ENCODE measurements at places on chromosomes 5 and 9.

DNA sequence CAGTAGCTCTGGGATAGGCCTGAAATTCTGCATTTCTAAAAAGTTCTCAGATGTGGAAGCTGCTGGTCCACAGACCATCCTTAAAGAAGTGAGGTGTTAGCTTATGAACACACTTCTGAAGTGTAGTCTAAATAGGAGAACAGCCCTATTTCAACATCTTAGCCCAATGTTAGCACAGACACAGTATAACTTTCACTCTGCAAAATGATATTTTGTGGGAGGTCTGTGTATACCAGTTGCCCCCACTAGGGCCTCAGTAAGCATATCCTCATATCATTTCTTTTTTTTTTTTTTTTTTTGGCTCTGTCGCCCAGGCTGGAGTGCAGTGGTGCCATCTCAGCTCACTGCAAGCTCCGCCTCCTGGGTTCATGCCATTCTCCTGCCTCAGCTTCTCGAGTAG, 7.5 kb upstream of the HABP4 start:
- DNase-seq: no peak

- DNase-seq: no peak
Observed at GRCh38 chr5:132854301-132854700, 12.0 kb downstream of the GDF9 start.

- no peak for DNase-seq
Observed at GRCh38 chr9:76644647-76645250, 119.5 kb upstream of the PCA3 start.

DNA sequence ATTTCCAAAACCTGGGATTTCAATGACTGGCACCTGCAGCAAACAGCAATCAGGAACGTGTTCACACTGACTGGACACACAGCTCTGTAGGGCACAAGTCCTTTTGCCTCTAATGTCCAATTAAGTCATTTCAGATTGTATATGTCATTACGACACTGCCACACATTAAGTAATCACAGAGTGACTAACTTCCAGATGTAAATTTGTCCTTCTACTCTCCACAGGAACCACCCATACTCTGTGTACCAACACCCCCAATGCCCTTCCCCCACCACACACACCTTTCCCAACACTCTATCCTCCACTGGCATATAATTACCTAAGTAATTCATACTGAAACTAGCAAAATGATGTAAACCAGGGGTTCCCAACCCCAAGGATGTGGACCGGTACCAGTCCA, 30.5 kb downstream of the LARS1 start:
- DNase-seq: no peak

- DNase-seq: no peak
Observed at GRCh38 chr9:32161720-32162119, 222.7 kb upstream of the ACO1 start.

DNA sequence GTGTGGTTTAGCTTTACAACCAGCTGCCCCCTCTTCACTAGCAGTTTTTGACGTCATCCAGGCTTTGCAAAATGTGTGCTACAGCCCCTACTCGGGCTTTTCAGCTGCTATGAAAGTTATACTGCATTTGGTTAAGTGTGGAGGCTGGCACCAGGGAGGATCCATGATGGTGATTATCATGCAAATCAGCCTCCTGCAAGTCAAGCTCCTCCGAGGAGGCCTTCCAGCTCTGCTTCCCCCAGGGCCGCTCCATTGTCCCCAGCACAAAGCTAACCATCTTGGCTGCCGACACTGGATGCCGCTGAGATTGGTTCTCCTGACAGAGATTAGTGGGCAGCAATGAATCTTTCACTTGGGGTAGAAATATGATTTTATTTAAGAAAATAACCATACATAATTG, 159.6 kb downstream of the NR2F1-AS1 start:
- no peak for DNase-seq

GRCh38 chr9:71446473-71447411, 321.6 kb downstream of the CEMIP2 start:
- no peak for DNase-seq

- no peak for DNase-seq
Observed at GRCh38 chr9:2889023-2889422, 45.1 kb upstream of the PUM3 start.

DNA sequence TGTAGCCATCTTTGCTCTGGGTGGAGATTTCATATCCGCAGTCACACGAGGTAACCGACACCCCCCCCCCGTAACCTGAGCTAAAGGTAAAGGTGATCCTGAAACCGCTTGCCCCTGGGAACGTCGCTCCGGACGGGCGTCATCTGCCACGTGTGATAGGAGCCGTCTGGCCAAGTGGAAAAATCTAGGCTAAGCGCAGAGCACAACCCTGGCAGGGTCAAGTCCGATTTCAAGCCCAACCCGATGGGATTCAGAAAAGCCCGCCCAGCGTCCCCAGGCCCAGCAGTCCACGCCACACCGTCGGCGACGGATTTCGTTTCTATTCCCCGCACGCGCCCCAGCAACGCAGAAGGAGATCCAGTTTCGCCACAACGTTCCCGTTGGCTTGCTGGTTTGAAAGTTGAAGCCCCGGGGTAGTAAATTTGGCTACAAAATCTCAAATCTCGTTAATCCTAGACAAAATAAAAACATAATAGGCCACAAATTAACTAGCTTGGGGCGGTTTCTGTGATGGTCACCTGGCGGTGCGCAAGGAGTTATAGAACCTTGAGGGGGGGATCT, 32.4 kb upstream of the NFIB start:
- DNase-seq: no peak

DNA sequence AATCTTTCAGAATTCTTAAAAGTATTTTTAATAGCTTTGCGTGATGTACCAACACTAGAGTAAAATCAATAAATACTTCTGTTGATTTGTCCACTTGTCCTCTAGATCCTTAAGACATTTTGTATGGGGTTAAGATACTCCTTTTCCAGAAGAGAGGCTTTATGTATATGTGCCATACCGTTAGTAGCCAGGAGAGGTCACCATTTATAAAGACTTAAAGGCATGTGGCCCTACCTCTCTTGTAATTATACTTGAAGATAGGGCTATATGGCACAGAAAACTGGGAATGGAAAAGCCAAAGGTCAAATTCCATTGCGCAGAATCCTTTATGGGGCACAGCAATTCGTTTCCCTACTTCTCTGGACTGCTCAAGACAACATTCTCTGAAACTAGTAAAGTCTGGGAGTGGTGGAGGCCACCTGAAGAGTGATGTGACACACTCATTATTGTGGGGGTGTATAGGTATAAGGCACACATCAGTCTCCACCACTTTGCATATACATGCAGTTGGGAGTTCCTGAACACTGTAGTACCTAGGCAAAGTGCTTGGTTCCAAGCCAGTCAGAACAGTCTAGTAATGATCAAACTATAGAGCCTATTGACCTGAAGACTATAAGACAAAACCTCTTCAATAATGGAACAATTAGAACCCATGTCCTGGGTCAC, 140.1 kb upstream of the FBXL17 start:
- DNase-seq: no peak

- DNase-seq: no peak
Observed at GRCh38 chr5:171926311-171926710, 80.1 kb downstream of the FBXW11 start.

GRCh38 chr5:153629027-153629895, 138.8 kb downstream of the GRIA1 start:
- DNase-seq: no peak

- peak; percentile 39 for DNase-seq
Observed at GRCh38 chr5:172133359-172134029, 54.5 kb downstream of the STK10 start.

GRCh38 chr9:86555661-86556060, 201.5 kb upstream of the TUT7 start:
- DNase-seq: no peak

DNA sequence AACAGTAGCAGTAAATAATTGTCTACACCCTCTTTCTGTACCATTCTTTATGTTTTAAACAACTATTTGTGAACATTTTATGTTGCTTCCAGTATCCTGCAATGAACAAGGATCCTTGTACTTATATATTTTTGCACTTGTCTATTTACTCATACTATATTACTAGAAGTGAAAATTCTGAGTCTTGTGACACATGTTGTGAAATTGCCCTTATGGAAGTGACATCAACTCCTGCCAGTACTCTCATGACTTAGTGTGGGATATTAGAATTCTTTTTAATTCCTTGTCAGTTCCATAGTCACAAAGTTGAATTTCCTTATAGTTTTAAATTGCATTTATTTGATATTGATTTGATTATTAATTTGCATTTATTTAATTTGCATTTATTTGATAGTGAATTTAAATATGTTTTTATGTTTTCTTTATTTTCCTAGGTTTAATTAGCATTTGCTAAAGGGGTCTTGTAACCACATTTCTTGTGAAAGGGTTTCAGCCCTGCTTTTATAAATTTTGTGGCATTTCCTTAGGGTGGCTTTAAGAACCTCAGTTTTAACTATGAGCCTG, 27.7 kb downstream of the PARP8 start:
- no peak for DNase-seq

DNA sequence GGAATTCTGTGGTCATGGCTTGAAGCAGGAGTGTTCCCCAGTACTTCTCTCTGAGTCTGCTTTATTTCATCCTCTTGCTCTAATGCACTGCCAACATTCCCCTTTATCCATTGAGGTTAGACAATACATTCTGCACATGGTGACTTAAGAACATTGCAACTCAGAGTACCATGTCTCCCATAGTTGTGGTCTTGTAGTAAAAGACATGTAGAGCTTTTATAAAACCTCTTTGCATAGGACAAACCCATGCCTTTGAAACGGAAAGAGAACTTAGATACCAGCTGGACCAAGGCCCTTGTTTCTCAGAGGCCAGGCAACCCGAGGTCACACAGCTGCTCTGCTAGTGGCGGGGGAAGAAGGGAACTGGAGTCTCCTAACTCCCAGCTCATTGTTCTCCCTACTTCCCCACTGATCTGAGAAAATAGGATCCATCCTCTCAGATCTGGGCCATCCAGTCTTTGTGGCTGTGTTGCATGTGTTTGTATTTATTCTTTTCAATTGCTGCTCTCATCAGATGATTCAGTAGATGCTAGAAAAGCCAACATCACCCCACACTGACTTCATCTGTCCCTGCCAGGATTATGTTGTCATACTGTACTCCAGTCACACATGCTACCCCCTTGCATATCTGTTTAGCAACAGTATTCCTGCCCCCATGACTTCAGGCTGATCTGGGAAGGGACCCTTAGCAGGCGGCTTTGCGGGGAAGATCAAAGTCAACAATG, 236.9 kb downstream of the SAXO1 start:
- no peak for DNase-seq

DNA sequence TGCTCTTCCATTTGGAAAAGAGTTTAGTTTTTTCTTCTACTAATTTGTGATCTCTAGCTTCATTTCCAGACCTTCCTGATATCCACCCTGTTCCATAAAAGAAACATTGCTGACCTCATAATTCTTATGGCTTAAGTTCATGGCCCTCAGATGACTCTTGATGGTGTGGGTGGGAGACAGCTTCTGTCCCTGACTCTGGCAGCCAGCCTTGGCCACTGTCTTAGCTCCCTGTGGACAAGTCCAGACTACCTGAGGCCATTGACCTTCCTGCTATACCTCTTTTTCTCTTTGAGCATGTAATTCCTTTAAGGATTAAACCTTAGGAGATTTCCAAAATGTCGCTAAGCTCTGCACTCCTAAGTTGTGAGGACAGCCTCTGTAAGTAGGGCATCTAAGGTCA, 101.1 kb upstream of the DAP start:
- DNase-seq: no peak

DNA sequence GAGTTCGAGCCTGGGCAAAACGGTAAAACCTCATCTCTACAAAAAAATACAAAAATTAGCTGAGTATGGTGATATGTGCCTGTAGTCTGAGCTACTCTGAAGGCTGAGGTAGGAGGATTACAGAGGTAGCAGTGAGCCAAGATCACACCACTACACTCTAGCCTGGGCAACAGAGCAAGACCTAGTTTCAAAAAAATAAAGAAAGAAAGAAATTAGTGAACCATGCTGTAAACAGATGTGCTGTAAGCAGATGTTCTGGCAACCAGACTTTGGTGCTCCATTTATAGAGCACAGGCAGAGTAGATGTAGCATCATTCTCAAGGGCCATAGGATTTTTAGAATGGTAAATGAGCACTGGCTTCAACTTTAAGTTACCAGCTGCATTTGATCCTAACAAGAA, 115.4 kb downstream of the ST8SIA4 start:
- DNase-seq: no peak

GRCh38 chr5:98794001-98794400, 20.5 kb downstream of the RGMB start:
- no peak for DNase-seq

- no peak for DNase-seq
Observed at GRCh38 chr9:87556821-87557220, 59.2 kb downstream of the DAPK1 start.

GRCh38 chr5:50559955-50560354, 106.5 kb upstream of the PARP8 start:
- no peak for DNase-seq

DNA sequence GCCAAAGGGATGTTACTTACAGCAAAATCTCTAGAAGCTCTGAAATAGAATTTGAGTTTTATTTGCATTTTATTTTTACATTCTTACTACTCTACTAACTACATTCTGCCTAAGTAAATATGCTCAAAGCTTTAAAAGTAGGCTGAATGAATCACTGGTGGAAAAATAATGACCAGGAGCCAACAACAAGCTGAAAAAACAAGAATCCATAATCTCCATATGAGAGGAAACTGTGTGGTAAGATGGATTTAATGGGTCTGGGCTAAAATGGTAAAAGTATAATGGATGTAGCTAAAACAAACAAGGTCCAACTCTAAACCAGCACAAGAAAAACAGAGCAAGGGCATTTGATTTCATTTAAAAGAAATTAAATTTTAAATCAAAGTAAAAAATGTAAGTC, 525.8 kb upstream of the FTMT start:
- no peak for DNase-seq

DNA sequence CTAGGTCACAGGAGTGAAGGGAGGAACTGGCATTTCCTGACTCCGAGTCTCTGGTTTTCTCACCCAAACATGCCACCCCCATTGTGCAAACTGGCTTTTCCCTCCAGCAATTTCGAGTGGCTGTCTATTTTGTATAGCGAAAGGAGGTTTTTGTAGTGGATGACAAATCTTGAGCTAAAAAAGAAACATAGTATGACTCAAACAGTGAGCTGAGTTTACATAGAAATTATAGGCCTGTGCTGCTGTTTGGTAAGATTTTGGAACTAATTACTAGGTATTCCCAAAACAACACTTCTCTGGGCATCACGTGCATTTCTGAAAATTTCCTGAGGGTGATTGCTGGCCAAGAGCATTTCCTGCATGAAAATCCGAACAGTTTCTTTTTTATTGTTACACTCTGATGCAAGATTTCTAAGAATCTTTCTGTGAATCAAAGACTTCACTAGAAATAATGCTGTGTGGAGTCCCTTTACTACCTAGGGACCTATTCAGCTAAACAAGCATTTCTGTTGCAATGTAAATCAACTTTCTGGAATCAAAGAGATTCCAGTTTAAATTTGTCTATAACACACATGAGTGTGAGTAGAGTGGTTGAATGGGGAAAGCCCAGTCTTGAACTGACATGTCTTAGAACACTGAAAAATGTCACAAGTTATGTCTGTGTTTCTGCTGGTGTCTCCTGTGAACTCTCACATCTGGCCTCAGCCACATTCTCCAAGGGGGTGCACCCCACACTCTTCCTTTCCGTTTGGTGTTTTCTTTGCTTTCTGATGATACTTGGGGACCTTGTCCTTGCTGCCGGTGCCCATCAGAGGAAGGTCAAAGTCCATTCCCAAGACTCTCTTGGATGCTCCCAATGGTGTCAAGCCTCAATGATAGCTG, 33.3 kb upstream of the DAPK1 start:
- no peak for DNase-seq

Measured in stimulated activated CD4-positive, alpha-beta T cell treated with anti-CD3 and anti-CD28 coated beads, Interleukin-15, amount 100 ng/mL, for 1 hour (primary cell).